ENCODE measurements at places on chromosomes 16 and 17.

DNA sequence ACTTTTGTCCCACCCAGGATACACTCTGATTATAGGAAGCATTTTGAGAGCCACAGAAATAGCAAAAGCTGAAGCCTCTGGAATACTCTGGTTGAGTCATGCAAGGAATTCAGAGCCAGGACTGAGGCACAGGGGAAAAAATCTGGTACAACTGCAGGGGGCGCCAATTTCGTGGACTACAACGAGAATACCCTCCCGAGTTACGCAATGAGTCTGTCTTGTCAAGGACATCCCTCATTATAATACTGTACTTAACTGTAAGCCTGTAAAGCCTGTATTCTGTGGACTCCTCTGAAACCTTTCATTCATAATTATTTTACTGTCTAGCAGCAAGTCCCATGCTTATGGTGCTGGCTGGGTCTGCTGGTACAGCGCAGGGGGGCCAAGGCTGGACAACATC is 7.8 kb downstream of the HOXB1 start:
- no peak for DNase-seq

DNA sequence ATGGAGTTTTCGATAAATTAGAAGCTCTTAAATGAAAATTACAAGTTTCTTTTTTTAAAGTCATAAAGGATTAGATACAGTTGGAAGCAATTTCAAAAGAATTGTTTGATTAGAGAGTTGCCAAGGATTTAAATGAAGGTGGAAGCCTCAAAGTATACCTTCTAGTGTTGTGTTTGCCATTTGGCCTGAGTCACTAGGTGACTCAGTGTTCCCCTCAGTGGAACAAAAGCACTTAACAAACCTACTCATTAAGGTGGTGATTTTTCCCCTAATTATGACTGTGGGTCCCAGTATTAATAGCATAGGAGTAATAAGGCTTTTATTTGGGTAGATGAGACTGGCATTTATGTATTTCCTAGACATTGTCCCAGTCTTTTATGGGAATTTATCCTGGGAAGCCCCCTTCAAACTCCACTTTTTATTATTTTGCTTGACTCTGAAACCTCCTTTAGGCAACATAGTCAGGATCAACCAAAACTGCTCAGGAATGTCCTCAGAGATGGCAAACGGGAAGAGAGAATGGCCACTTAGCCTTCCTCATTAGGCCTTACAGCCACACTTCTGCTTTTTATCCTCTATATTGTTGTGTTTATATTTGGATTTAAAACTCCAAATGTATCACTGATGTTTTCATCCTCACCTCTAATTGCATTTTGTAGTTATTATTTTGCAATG is 161.0 kb downstream of the FTO start:
- DNase-seq = peak; percentile 18

GRCh38 chr17:19590451-19590850 is 56.8 kb downstream of the SLC47A1 start:
- no peak for DNase-seq

DNA sequence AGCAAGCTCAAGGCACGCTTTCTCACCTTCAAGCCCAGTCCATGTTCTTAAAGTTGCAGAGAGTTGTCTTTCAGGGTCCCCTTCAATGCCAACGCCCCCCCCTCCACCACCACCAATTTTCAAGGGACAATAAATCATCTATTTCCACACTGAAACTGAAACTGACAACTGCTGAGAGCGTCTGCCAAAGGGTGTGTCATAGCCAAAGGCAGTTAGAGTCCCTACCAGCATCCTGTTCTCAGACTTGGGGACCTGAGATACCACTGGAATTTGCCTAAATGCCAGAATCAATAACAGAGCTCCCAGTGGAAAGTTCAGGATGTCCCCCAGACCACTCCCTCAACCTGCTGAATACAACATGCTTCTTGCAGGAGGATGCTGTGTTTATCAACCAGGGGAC is 133.2 kb upstream of the SOX9 start:
- DNase-seq = no peak

- DNase-seq = no peak
Observed at GRCh38 chr16:31204871-31205666, 2.5 kb upstream of the PYCARD start.
